ENCODE measurements at places on chromosomes 1 and 21.

DNA sequence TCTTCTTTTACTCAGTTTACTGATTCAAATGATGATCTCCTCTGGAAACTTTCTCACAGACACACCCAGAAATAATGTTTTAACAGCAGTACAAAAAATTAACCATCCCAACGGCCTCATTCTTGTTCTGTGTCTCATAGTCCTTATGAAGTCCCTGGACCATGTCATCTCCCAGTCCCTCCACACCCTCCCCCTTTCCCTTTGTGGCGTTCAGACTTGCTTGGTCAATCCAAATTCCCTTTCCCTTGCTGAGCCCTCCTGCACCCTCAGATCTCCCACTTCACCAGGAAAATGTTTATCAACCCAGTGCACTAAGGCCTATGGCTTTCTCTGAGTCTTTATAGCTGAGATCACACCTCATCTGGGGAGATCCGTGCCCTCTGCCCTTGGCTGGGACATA is 85.9 kb downstream of the CENPF start:
- no peak for DNase-seq

- no peak for DNase-seq
These were observed 2.5 kb upstream of the SERBP1 start for GRCh38 chr1:67432745-67433144.

GRCh38 chr1:196043268-196043667 is 565.0 kb downstream of the KCNT2 start:
- no peak for DNase-seq

DNA sequence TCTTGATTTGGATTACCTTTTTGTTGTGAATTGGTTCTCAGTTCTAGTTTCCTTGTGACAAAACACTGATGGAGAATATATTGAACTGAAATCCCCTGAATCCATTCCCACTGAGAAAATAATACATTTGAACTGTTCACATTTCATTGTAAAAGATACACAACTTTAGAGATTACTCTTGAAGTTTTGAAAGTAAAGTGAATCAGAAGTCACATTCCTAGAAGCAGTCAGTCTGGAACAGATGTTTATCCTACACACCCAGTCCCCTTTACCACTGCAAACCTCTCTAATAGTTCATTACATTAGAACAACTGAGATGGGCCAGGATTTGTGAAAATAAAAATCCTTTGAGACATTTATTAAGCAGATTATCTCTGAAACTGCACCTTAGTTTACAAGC is 3.4 kb downstream of the RERE start:
- no peak for DNase-seq

DNA sequence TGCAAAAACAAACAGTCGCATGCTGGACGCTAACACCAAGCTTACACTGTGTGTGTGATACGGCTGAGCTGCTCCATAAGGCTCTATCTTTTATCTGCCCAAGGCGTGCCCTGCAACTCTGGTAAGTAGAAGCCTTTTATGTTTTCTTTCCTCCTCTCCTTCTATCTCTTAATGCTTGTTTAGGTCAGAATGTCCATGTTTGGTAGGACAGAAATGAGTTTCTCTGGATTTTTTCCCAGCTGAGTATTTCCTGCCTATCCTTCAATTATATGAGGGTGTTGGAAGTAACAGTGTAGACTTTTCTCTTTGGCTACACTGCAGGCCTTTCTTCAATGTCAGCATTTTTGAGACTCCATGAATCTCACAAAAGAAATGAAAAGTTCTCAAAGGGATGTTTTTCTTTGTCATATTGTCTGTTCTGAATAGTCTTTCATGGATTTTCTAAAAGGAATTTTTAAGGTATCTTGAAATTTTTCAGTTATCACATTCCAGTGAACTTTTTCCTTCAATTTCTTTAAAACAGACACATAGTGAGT is 124.2 kb downstream of the MACF1 start:
- no peak for DNase-seq

- peak; percentile 47 for DNase-seq
These were observed 85.4 kb upstream of the SIM2 start for GRCh38 chr21:36613554-36613953.

- DNase-seq: peak; percentile 81
These were observed 96.1 kb downstream of the TEX35 start for GRCh38 chr1:178609015-178609414.

- peak; percentile 62 for DNase-seq
These were observed 10.3 kb upstream of the LMNA start for GRCh38 chr1:156104065-156104810.

DNA sequence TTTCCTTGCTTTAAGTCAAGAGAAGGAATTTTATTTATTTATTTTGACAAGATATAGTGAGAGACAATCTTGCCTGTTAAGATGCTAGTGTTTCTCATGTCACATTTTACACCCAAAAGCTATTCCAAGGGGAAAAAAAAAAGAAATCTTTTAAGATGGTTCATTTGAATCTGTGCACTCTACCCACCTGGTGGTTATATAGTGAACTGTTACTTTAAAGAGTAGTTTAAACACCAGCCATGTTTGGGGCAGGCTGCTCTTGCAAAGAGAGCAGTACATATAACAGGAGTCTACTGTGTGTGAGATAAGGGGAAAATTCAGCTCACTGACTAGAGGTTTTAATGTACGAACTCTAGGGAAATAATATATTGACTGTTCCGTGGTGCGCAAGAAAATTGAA is 3.3 kb upstream of the ELAVL4 start:
- peak; percentile 25 for DNase-seq

- DNase-seq: no peak
These were observed 78.2 kb downstream of the SLC66A1 start for GRCh38 chr1:19390166-19390850.

DNA sequence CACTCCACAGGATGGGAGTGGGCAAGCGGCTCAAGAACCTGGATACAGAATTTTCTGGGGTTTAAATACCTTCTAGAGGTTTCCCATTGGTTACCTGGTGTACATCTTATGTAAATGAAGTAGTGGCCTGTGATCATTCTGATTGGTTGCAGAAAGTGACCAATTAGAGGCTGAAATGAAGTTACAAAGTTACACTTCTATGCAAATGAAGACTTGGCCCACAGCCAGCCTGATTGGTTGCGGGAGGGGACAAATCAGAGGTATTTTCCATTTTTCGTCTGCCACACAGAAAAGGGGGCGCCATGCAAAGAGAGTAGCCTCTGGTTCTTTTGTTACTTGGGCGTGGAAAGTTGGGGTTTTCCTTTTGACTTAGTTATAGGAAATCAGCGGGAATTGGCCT is 8.9 kb downstream of the KCNAB2 start:
- DNase-seq: no peak

DNA sequence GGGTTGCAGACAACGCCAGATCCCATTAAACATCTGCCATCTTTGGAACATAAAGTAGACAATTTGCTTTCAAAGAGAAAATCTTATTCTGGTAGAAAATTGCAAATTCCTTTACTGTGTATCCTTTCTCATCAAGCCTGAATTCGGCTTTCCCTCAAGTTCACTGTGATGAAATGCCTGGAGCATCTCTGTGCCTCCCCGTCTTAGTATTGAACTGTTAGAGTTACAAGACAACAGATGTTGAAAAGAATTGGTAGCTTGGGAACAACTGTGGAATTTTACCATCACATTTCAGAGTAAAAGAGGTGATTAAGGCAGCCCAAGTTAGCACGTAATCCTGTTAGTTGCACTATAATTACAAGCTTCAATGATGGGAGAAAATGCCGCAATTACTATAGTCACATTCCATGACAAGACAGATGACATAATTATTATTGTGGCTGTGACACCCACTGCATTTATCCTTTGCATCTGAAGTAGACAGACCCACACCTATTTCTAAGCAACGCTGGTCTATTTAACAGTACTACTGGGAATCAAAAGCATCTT is 54.4 kb upstream of the B3GALNT2 start:
- no peak for DNase-seq

DNA sequence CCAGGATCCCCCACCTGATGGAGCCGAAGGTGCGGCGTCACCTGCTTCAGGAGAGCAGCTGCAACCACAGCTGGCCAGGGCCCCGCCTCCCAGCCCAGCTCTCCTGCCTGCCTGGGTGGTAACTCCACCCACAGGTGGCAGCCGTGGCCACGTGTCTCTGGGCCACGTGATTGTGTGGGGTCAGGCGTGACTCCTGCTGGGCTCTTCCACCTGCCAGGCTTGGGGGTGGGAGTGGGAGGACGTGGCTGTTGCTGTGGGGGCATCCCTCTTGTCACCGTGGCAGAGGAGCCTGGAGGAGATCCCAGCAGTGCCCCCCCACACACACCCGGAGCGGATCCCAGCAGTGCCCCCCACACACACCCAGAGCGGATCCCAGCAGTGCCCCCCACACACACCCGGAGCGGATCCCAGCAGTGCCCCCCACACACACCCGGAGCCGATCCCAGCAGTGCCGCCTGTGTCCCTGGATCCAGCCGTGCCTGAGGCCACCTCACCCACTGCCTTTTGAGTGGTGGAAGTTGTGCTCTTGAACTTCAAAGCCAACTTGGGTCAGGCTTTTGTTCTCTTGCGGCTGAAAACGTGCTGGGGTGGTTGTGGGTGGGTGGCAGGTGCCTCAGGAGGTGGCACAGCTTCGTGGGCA is 32.2 kb downstream of the POFUT2 start:
- peak; percentile 53 for DNase-seq

DNA sequence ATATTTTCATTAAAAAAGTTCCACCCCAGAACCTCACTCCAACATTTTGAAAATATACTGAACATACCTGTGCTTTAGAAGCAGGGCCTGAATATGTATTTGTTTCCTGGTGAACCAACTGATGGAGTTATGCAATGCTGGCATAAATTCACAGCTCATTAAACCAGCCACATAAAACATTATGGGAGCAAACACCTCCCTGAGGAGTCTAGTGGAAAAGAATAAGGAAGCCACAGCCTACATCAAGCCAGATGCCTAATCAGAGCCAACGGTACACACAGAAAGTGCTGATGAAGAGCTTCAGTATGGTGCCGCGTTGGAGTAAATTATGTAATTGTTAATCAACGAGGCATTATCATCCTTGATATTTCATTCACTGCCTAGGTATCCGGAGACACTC is 199.5 kb downstream of the AJAP1 start:
- DNase-seq: no peak

- DNase-seq: no peak
These were observed 32.5 kb downstream of the SASS6 start for GRCh38 chr1:100100202-100100601.

- DNase-seq: no peak
These were observed 73.3 kb downstream of the MRPL37 start for GRCh38 chr1:54273092-54273794.

DNA sequence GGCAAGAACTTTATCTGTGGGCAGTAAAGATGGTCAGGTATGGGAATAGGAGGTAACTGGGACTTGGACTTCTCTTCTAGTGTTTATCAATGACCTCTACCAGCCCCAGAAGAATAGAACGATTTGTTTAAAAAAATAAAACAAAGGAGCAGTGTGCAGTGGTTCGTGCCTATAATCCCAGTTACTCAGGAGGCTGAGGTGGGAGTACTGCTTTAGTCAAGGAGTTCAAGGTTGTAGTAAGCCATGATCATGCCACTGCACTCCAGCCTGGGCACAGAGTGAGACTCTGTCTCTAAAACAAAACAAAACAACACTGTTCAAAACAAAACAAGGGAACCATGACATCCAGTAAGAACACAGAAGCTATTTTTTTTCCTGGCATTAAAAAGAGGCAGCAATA is 4.3 kb downstream of the RNF19B start:
- DNase-seq: no peak

DNA sequence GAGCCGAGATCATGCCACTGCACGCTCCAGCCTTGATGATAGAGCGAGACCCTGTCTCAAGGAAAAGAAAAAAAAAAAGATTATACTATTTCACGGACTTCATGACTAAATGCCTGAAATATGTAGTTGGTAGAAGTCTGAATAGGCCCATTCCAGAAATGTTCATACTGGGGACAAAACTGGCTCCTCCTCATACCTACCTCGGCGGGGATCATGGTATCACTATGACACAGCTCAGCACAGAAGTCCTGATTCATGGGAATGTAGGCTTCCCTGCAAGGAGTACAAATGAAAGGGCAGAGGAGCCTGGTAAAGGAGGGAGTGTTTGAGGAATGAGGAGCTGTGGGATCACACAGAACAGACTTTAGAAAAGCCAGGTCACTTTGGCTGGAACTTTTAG is 5.0 kb downstream of the SPATA46 start:
- peak; percentile 49 for DNase-seq

DNA sequence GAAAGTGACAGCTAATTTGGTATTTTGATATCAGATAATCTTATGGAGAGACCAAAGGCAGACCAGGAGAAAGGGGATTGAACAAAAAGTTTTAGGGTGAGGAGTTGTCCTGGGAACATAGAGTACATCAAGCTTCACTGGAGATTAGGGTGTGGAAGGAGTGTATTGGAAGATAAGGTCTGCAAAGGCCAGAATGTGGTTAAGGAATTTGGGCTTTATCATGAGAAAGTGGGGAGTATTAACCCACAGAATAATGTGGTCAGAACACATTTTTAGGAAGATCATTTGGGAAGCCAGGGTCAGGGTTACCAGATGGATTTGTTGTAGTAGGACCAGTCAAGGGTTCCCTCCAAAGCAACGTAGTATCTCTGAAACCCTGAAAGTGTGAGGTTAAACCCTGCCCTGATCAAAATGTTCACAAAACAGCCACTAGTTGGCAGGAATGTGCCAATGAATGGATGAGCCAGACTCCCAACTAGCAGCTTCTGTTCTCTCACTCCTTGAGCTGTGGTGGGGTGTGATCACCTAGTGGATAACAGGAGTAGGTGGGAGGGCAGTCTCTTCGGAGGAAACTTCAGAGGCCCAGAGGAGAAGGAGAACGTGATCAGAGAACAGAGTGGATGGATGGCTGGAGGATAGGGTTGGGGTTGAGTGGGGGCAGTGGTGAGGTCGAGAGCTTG is 35.8 kb downstream of the SLC2A1 start:
- DNase-seq: peak; percentile 88

DNA sequence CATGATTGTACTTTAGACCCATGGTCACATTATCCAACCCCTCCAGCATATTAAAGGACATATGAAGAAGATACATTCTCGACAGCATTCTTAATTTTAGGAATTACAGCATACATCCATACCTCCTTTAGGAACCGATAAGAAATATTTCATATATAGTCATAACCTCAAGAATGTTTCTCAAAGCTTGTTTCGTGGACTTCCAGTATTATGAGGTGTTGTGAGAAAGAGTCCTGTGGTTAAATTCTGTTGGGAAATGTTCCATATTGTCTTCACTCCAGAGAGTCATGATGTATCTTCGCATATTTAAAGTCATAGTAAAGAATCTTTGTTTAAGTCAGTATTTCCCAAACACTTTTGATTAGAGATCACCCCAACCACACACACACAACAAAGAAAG is 321.0 kb upstream of the SNX7 start:
- DNase-seq: no peak

GRCh38 chr1:69479734-69480133 is 88.0 kb upstream of the LRRC7 start:
- DNase-seq: no peak

DNA sequence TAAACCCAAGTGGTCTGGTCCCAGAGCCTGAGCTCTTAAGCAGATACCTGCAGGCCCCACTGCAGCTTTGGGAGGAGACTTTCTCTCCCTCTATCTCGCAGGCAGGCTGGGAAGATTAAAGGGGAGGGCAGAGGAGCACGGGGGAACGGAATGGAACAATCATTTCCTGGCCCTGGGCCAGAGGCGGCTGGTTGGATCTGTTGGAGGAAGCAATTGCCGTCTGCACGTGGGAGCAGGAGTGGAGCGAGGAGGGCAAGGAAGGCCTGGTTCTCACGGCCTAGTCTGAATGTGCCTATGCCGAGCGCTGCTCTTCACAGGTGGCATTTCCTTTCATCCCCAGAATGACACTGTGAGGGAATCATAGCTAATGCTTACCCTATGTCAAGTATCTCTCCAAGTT is 23.7 kb downstream of the NKAIN1 start:
- DNase-seq: no peak

GRCh38 chr1:172494166-172494565 is 38.8 kb upstream of the SUCO start:
- DNase-seq: no peak

GRCh38 chr1:88398338-88398737 is 285.7 kb upstream of the PKN2 start:
- DNase-seq: peak; percentile 55
